ENCODE measurements at places on chromosomes 2 and 18.

GRCh38 chr2:232120911-232121310 lies 159.4 kb downstream of the DIS3L2 start:
- DNase-seq: no peak

DNA sequence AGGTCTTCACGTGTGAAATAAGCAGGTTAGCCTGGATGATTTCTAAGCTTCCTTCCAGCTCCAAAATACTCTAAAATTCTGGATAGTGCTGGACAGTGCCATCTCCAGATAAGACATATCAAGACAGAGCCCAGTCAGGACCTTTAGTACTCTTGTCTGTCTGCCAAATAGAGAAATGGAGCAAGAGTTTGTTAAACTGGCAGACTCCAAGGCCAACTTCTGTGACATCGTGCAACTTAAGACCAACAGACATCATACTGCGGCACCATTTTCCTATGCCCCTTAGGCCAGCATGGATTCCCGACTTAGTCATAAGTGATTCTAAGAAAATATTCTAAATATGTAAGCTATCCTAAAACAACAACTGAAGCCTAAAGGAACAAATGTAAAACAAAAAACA lies 118.6 kb downstream of the RBMS1 start:
- no peak for DNase-seq

DNA sequence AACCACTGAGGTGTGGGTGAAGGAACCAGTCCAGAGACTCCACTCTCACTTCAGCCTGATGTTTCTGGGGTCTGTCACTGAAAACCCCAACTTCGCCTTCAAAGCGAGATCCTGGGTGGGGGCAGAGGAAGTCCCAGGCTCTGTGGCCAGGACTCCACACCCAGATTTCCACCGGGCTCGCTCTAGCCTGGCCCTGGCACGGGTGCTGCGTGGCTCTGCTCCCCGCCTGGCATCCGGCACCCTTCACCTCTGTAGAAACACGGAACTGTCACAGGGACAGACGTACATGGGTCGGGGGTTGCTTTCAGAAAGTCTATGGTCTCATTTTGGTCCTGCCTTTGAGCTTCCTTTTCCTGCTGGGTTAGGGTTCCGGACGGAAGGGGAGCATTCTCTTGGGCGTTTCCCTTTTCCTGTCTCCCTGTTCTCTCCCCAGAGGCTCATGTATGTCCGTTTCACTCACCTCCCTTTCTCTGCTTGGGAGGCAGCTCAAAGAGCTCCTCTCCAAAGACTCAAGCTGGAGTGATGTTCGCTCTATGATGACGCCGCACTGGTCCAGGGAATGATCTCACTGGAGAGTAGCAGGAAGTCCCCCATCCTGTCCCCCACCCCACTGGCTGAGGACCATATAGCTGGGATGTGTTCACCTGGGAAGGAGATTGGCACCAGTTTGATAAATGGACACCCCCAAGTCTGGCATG lies 41.5 kb downstream of the ODC1 start:
- DNase-seq: no peak

DNA sequence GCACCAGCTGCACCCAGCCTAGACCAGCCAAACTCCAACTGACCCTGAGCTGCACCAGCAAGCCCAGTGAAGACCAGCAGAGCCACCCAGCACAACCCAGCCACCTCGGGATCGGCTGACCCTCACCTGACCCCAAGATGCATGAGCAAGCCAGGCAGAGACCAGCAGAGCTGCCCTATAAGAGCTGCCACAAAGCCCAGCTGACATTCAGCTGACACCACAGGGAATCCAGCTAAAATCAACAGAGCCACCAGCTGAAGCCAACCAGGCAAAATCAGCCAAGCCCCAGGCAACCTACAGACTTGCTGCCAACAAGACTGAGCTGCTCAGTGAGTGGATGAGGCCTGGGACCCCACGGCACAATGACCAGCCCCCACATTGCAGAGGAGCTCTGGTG lies 54.6 kb downstream of the CYP27C1 start:
- DNase-seq: no peak

GRCh38 chr2:122108186-122108585 lies 352.7 kb downstream of the TSN start:
- no peak for DNase-seq

DNA sequence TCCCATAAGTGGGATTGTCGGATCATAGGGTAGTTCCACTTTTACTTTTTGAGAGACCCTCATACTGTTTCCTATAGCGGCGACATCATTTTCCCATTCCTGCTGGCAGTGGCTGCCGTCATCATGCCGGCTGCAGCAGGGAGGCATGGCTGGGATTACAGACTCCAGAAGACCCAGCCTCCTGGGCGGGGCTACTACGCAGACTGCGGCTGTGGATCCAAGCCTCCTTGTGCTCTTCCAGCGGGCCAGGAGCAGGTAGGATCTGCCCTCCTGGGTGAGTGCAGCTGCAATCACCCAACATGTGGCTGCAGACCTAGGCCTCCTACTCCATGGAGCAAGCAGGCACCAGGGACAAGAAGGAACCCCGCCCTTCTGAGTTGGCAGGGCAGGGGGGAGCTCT lies 359.2 kb downstream of the GALR1 start:
- DNase-seq: no peak

DNA sequence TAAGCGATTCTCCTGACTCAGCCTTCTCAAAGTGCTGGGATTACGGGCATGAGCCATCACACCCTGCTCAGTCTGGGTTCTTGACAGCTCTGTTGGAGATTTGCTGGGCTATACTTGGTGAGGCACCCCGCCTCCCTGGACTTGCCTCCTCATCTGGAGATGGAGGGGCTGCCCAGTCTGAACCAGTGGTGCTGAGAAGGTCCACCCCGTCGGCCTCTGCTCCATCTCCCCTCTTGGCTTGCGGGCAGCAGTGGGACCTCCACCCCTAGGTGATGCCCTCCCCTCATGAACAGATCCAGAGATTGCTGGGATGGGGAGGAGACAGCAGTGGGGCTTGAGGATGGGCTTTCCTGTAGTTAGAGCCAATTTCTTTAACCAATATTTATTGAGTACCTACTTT lies 120.9 kb downstream of the CLIP4 start:
- no peak for DNase-seq

DNA sequence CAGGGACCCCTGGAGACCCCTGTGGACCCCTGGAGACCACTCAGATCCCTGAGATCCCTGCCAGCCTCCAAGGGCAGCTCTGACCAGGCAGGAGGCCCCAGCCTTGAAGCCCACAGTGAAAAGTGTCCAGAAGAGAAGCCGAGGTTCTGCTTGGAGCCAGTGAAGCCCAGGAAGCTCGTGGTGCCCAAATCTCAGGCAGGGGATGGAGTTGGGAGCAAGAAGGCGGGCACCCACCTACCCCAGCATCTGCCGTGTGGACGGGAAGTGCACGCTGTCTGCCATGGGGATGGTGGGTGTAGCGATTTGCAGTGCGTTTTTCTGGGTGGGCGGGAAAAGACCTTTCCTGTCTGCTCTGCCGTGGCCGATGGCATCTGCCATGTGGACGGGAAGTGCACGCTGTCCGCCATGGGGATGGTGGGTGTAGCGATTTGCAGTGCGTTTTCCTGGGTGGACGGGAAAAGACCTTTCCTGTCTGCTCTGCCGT lies 120.6 kb upstream of the CTDP1 start:
- DNase-seq: no peak

DNA sequence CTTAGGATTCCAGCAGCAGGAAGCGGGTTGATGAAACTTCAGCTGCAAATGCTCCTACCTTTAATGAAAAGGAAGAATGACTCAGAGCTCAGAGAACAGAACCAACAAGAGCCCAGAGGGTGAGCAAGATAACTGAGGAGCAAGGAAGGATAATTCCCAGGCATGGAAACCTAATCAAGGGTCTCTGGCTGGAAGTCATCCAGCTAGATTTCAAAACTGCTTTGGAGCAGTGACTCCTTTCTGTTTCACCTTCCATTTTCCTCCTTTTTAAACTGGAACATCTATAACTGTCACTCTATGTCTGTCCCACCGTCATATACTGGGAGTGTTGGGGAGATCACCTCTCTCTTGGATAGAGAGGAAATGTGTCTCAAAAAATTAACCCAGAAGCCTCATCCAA lies 148.4 kb upstream of the RAB6C start:
- no peak for DNase-seq

- no peak for DNase-seq
Measured at GRCh38 chr2:101023327-101024107, 21.4 kb downstream of the RPL31 start.

GRCh38 chr18:31061945-31062344 lies 19.4 kb upstream of the DSC3 start:
- DNase-seq: no peak

- DNase-seq: peak; percentile 62
Measured at GRCh38 chr18:26386002-26386401, 159.8 kb downstream of the TAF4B start.

GRCh38 chr2:152454960-152455359 lies 120.0 kb downstream of the FMNL2 start:
- no peak for DNase-seq

- no peak for DNase-seq
Measured at GRCh38 chr2:98828369-98828744, 97.4 kb upstream of the MGAT4A start.
